Muscle of leg (tissue), 16 donors: ENCODE measurements at places on chromosomes 2 and 18. TPM values are rescaled to one million over a fixed set of nuclear protein-coding genes. Genes with fewer than 3 reads are reported as not detected.

Gene VWA3B
- total RNA-seq, result 0.13 TPM

- DNase-seq, result no peak
Measured at GRCh38 chr2:126909781-126910180, 11.1 kb downstream of the TEX51 start.

DNA sequence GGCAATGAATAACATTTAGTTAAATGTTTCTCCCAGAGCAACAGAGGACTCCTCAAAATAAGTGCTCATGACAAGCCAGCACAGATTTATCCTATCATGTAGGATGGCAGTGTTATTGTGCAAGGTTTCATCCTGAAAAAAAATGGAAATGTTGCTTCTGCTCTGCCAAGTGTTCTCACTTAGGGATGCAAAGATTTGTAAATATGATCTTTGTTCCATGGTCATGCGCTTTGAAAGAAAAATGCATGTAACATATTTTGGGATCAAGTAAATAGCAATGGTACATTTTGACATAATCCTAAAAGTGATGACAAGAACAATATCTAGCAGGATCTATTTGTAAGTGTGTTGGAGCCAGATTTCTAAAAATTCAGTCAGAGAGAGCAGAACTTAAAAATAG lies 229.5 kb upstream of the CCDC150 start:
- DNase-seq, result peak; percentile 27

Gene LOXHD1
- 1.3 TPM for total RNA-seq

- no peak for DNase-seq
Measured at GRCh38 chr2:29831560-29831959, 89.8 kb downstream of the ALK start.

DNA sequence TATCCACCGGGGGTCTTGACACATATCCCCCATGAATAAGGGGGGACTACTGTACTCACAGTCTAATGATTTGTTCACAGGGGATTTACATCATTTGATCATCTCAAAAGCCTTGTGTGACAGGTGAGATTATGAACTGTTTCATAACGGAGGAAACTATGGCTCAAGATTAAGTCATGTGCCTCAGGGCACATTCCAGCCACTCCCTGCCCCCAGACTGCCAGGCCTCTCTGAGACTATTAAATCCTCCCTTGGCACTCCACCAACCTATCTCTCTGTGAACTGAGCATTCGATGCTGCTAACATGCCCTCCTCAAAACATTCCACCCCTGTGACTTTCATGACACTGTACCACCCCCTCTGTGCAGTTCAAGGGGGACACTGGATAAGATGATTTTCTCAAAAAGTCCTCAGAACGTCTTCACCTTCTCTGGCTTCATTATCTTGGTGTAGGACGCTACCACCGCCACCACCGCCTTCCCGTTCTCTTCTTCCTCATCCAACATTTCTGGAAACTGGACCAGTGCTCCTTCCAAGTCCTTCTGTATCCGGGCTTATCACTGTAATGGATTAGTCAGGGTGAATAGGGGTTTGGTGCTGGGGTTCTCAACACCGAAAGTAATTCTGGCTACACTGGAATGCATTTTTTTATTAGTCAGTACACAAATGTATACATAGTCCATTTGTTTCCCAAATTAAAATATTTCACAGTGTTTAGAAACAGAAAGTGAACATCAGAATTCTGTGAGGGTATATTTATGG lies 169.6 kb downstream of the KCNS3 start:
- peak; percentile 80 for DNase-seq

- peak; percentile 93 for DNase-seq
Measured at GRCh38 chr2:19358242-19359020, at the start of gene OSR1. TSS of gene OSR1 (minus strand) at chr2:19358623. CDS start at chr2:19353805, 4,818 bp downstream.

- no peak for DNase-seq
Measured at GRCh38 chr2:196821195-196821594, 12.0 kb upstream of the C2orf66 start.

- no peak for DNase-seq
Measured at GRCh38 chr2:192159208-192159607, 35.5 kb downstream of the TMEFF2 start.

DNA sequence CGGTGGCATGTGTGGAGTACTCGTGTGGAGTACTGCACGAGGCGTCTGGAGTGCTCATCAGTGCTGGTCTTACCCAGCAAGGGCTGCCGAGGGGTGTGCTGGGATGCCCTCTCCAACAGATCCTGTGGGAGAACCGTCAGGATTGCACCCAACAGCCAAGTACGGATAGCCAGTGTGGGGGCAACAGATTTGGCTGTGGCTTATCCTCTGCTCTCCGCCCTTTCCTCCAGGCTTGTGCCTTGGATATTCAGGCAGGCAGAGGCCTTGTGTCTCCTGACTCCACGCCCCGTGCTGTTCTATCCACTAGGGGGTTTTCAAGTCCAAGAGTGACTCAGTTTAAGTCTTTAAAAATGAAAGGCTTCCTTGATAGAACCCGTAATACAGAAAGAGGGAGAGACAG lies 321.0 kb upstream of the HS6ST1 start:
- DNase-seq, result no peak

GRCh38 chr18:10080372-10080771 lies 166.6 kb downstream of the VAPA start:
- no peak for DNase-seq

GRCh38 chr2:237451643-237452469 lies 35.2 kb upstream of the MLPH start:
- DNase-seq, result peak; percentile 77

Gene RNPEPL1
- total RNA-seq, result 13.6 TPM

Gene ASPRV1
- 2.6 TPM for total RNA-seq

DNA sequence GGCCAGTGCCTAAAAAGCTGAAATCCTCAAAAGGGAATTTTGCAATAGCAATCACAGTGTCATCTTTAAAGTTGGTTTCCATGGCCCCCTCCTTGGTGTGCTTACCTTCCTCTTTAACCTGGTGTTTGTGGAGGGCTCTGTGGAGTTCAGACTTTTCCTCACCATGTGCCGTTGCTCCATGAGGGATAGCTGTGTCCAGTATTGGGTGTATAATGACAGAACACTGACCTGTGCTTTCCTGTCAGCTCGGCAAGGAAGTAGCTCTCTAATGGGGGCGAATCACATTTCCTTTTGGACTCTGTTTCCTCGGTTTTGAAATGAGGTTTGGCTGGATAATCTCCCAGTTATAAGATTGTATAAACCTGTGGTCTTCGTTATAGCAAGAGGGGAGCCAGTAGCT lies 166.0 kb upstream of the DAPL1 start:
- no peak for DNase-seq

GRCh38 chr2:156512451-156512850 lies 76.3 kb downstream of the GPD2 start:
- DNase-seq, result no peak

- no peak for DNase-seq
Measured at GRCh38 chr18:1503847-1504246, 599.2 kb downstream of the ADCYAP1 start.

DNA sequence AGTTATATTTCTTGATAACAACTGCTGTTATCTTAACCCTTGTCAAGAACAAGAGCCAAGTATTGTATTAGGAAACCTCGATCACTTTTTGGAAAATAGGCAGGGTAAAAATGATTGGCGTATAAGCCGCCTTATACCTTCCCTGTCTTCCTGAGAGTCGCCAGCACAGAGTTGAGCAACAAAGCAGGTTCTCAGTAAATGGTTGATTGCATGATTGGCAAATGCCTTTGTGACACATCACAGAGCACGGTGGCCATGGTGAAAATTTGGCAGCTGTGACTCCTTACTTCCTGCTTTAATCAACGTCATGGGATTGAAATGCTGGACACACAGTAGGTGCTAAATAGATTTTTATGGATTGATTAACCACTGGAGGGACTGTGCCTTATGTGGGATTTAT lies 3.9 kb upstream of the KLHL29 start:
- DNase-seq, result no peak

GRCh38 chr2:127621981-127622431 lies 23.9 kb upstream of the GPR17 start:
- DNase-seq, result no peak

DNA sequence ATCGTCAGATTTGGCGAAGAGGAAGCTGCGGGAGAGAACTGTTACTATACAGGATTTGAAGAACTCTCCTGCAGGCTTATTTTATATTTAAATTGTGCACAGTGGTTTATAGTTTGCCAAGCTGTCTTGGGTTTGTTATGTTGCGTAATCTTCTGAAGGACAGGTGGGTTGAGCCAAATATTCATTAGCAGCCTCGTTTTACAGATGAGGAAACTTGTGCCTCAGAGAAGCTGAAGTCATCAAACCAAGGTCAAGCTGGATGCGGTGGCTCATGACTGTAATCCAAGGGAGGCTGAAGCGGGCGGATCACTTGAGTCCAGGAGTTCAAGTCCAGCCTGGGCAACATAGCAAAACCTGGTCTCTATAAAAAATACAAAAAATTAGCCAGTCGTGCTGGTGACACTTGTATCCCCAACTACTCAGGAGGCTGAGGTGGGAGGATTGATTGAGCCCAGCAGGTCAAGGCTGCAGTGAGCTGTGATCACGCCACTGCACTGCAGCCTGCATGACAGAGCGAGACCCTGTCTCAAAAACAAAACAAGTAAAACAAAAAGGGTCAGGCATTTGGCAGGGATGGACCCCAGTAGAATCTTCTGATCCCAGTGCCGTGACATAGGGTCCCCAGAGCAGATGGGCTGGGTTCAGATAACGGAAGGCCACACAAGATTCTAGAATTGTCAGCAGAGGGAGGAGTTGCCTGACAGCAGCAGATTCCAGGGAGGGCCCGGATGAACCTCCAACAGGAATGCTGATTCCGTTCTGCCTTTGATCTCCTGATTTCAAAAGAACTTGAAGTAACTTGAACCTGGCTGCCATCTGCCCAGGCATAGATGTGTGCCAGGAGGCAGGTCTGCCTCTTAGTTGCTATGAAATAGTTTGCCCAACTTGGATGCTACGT lies 50.6 kb downstream of the SH3BP4 start:
- no peak for DNase-seq

Gene DNER
- 1.9 TPM for total RNA-seq

DNA sequence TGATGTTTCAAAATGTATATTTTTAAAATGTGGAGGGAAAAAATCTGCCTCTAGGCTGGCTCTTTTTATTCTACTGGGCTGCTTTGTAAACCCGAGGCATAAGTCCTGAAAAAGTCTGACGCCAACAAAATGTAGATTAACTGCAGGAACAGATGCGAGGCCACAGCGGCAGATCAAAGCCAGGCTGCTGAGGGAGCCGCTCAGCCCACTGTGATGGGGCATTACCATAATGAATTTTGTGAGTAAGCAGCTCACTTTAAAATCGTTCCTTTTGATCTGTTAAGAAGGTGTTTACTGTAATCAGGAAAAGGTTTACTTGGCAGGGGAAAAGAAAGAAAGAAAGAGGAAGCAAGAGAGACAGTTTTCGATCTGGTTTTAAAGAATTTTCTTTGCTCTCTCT lies 269.0 kb downstream of the ICOS start:
- peak; percentile 35 for DNase-seq
